ENCODE measurements at places on chromosomes 16 and 17.

DNA sequence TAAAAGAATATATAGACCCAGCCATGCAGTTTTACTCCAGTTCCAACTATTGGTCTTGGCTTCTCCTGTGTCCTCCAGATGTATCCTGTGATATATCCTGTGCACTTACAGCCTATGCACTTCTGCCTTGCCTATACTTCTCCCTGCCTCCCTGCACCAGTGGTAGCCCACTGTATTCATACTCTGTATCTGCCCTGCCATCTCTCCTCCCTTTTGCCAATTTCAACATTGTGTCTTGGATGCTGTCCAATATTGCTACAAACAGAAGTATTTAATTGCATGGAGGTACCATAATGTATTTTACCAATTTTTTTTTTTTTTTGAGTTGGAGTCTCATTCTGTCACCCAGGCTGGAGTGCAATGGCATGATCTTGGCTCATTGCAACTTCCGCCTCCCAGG lies 242.7 kb downstream of the HAPSTR1 start:
- no peaks in the 10 kb centered on the region for H3K36me3 ChIP-seq
- no peak overlapping the region for H3K27ac ChIP-seq
- no peak for DNase-seq

DNA sequence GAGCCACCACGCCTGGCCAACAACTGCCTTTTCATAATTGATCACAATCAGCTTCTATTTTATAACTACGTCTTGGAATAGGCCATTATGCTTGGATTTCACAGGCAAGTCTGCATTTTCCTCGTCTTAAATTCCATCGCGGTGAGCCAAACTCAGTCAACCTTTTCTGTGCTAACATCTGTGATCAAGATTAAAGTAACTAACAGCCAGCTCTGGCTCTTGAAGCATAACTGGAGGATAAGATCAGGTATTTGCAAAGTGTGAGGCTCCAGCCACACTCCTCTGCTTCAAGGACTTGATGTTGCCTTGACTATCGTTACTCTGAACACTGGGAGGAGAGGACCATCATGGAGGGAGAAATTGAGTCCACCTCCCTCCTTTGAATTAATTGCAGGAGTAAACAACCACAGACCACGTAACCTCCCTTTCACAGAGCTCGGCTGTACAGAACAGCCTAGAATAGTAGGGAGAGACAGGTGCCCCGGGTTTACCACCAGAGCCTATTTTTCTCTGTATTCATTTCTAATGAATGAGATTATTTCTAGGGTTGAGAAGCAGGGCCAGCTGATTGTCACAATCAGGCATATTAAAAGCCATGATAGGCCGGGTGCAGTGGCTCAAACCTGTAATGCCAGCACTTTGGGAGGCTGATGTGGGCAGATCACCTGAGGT lies 143.0 kb downstream of the XYLT1 start:
- no peak overlapping the region for H3K27ac ChIP-seq
- H3K4me1 ChIP-seq = peaks cover 4% of the 10 kb centered on the region
- no peaks in the 10 kb centered on the region for H3K36me3 ChIP-seq
- no peak overlapping the region for H3K4me3 ChIP-seq
- H3K27me3 ChIP-seq = no peaks in the 10 kb centered on the region

GRCh38 chr16:84754956-84755672 lies 55.3 kb downstream of the USP10 start:
- no peaks in the 10 kb centered on the region for H3K27me3 ChIP-seq
- peaks cover 24% of the 10 kb centered on the region for H3K36me3 ChIP-seq
- H3K4me1 ChIP-seq = peaks cover 44% of the 10 kb centered on the region
- H3K4me3 ChIP-seq = no peak overlapping the region
- H3K27ac ChIP-seq = no peak overlapping the region

DNA sequence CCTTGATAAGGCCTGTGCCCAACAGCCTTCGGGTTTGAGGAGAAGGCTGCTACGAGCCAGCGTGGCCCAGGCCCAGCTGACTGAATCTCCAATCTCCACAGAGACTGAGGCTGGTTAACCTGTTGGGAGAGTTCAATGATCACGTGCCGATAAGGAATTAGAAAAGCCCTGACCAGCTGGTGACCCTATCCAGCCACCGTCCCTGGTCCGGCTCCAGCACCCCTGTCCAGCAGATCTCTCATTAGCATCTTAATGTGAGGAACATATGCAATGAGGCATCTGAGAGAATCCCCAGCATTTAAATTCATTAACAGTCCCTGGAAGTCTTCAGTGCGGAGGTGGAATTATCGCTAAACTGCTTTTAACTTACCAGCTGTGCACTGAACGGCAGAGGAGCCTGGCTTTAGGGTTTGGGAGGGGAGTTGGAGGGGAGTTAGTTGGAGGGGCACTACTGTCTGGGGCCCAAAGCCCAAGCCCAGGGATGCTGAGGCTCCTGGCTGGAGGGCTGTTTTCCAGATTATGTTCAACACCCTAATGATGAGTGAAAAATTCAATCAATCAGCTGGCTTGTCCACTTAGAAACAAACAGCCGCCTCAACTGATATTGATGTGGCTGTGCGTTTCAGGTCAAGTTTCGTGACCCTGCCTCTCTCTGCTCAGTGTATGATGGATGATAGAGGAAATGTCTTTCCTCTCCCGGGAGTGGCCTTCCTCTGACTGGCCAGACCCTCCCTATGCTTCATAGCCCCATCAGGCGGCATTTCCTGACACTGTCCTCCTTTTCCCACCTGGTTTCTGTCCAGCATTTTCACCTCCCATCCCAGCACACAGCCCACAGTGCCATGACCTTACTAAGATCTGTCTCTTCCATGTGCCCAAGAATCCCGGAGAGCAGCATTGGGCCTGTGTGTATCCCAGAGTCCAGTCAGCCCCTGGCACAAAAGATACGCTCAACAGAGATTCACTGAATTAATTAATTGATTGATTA lies 184.5 kb downstream of the CCT6B start:
- no peak for DNase-seq
- H3K4me3 ChIP-seq = no peak overlapping the region
- no peaks in the 10 kb centered on the region for H3K27me3 ChIP-seq
- H3K4me1 ChIP-seq = no peaks in the 10 kb centered on the region

- H3K4me1 ChIP-seq = peaks cover 33% of the 10 kb centered on the region
- no peak overlapping the region for H3K27ac ChIP-seq
- H3K4me3 ChIP-seq = no peak overlapping the region
- DNase-seq = no peak
Observed at GRCh38 chr17:63442074-63442473, 4.0 kb downstream of the CYB561 start.

- no peak overlapping the region for H3K4me3 ChIP-seq
- no peak for DNase-seq
- H3K36me3 ChIP-seq = no peaks in the 10 kb centered on the region
- H3K4me1 ChIP-seq = no peaks in the 10 kb centered on the region
Observed at GRCh38 chr17:31678431-31678830, 180.6 kb downstream of the COPRS start.

- no peaks in the 10 kb centered on the region for H3K4me1 ChIP-seq
- H3K27me3 ChIP-seq = no peaks in the 10 kb centered on the region
- no peak overlapping the region for H3K27ac ChIP-seq
Observed at GRCh38 chr17:37384560-37385149, 8.9 kb downstream of the C17orf78 start.

DNA sequence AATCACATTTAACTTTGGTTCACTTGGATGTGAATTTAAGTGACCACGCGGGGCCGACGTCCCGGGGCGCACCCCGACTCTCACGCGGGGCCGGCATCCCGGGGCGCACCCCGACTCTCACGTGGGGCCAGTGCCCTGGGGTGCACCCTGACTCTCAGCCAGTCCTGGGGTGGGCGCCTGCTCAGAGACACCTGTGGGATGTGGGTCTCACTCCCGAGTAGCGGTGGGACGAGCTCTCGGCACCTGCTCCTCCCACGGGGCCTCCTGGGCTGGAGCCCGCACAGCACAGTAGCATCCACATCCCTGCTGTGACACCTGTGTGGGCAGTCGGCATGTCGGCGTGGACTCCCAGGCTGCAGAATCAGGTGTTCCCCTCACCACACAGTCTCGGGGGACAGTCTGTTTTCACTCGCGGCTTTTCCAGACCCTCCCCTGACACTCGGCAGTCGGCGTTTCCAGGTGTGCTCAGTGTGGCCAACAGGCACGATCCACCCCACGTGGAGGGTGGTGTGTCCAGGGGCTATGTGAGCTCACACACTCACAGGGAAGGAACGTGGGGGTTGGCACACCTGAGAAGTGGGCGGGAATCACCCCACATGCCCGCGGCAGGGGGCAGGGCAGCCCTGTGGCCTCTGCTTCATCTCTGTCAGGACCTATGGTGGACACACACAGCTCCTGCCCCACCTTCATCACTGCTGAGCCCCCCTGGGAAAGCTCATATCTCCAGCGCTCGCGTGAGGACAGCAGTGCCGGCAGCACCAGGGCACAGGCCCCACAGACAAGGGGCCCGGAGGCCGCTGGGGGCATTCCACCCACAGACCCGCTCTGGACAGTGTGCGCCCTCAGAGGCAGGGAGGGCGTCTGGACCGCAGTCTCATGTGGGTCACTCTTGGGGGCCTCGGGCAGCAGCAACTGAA lies 51.8 kb downstream of the LMF1 start:
- peaks cover 4% of the 10 kb centered on the region for H3K4me1 ChIP-seq
- no peak overlapping the region for H3K27ac ChIP-seq
- DNase-seq = no peak
- H3K27me3 ChIP-seq = no peaks in the 10 kb centered on the region
- no peaks in the 10 kb centered on the region for H3K36me3 ChIP-seq

- H3K4me3 ChIP-seq = no peak overlapping the region
- no peak overlapping the region for H3K27ac ChIP-seq
- H3K27me3 ChIP-seq = no peaks in the 10 kb centered on the region
- no peaks in the 10 kb centered on the region for H3K36me3 ChIP-seq
- no peaks in the 10 kb centered on the region for H3K4me1 ChIP-seq
Observed at GRCh38 chr16:27819881-27820610, 243.5 kb downstream of the GSG1L start.
